ENCODE measurements at places on chromosomes 4 and X.

DNA sequence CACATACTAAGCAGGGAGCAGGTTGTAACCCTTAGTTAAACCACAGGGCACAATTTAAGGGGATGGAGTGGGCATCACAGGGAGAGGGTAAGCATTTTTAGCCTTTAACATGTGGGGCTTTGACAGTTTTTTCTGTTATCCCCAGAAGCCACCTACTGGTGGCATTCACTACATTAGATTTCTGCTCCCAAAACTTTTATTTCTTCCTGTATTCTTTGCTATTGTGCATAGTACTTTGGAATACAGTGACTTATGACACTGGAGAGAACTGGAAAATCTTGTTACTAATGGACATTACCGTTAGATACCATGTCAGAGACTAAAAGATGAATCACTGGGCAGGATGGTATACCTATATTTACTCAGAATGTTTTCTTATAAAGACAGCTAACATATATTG lies 7.3 kb downstream of the TRIM75 start:
- no peak for DNase-seq

GRCh38 chr4:72302981-72303704 lies 265.9 kb downstream of the ADAMTS3 start:
- no peak for DNase-seq

DNA sequence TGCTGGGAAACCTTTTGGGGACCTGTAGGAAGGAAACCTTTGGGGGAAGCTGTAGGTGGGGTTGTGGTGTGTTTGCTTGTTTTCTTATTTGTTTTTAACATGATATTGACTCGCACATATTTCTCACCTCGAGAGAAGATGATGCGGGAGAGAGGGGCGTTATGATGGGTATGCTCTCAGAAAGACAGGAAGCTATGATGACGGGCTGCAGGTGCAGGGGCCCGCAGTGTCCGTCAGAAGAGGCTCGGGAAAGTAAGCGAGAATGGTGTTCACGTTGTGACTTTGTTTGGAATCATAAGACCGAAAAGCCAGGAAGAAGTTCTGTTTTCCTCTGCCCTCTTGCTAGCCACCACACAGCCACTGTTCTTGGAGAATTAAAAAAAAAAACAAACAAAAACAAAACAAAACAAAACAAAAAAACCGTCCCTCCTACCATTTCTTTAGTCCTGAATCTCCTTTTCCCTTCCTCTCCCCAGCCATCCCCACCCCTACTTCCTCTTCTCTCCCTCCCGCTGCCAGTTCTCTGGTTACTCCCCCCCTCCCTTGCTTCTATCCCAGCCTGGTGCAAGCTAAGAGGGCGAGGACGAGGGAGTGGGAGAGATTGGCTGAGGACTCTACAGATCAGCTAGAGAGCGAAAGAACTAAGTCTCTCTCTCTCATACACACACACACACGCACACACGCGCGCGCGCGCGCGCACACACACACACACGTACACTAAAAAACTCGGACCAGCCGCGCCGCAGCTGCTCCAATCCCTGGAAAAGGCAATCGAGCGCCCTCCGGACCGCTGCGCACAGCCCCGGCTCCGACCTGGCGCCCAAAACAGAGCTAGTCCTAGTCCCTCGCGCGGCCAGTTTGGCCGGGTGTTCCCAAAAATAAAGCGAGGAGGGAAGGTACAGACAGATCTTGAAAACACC lies at the start of gene BMP3:
TSS of gene BMP3 (plus strand) at position 648 of the 920 bp plus-strand sequence. CDS start 577 bp downstream, outside the sequence.
- DNase-seq, result no peak

DNA sequence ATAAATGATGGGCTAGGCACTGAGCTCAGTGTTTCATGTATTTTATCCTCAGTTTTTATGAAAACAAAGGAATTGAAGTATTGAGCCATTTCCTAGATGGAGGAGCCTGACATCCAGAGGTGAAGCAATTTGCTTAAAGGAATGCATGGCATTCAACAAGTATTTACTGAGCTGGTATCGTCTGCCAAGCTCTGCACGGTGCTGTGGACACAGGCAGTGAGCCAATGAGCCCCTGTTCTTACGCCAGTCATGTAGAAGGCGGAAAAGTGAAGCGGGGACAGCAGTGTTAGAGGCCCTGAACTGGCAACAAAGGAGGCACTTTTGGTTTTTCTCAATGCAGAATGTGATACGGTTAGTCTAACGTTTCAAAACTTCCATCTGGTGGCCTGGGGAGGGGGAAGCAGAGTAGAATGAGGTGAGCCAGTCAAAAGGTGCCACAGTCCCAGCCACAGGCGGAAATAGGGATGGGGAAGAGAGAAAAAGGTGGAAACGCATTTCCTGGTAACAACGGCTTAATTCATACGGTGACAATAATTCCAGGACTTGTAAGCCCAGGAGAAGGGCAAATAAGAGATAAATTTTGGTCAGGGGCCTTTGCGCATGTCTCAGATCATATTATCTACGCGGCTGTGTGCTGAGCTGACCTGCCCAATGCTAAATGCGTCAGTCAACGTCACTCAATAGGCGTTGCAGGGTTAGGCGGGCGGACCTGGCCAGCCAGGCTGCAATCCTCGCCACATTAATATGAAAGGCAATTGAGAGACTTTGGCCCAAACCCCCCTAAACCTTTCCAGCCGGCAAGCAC lies 133.9 kb downstream of the AFAP1 start:
- DNase-seq, result no peak

DNA sequence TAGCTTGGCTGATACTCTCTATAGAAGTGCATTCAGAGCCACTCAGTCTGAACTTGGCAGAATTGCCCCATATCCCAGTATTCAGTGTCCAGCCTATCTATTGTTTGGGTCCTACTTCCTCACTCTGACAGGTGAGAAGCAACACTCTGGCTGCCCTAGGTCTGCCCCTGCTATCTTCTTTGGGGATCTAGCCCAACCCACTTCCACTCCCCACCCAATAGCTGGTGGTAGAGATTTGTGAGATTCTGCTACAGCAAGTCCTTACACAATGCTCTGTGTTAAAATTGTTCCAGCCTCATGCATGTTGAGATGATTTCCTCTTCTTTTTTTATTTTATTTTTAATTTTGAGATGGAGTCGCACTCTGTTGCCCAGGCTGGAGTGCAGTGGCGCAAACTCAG lies 67.6 kb downstream of the TRIM2 start:
- DNase-seq, result no peak
